GM04503 (cell line): ENCODE measurements at places on chromosomes 11 and 22.

DNA sequence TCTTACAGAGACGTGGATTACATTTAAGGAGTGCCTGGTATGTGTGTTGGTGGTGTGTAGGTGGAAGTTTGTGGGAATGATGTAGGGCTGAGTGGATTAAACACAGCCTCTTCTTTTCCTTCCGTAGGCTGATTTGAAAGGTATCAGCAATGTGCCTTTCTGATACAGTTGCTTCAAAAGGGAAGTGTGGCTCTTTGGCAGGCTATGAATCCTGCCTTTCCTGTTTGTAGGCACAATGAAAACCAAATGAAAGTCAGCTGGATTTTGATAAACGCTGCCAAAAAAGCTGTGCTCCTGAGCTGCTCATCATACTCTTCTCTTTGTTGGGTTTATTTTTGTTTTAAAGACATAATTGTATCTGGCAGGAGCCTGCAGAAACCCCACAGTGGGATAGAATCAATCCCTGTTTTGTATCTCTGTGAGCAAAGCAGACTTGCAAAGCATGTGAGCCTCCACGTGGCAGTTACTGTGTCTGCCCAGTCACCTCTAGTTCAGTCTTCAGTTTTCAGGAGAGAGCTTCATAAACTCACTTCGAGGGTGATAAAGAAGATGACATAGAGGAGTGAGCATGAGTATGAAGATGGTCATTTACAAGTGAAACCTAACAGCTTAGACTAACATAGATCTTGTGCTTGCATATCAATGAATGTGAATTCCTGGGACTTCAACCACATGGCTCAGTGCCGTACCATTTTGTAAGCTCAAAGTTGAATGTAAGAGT lies 655.7 kb upstream of the KIRREL3 start:
- DNase-seq: no peak

- no peak for DNase-seq
Observed at GRCh38 chr11:47389577-47390421, 11.5 kb upstream of the SPI1 start.

- no peak for DNase-seq
Observed at GRCh38 chr11:126308271-126308671, 4.4 kb downstream of the DCPS start.

DNA sequence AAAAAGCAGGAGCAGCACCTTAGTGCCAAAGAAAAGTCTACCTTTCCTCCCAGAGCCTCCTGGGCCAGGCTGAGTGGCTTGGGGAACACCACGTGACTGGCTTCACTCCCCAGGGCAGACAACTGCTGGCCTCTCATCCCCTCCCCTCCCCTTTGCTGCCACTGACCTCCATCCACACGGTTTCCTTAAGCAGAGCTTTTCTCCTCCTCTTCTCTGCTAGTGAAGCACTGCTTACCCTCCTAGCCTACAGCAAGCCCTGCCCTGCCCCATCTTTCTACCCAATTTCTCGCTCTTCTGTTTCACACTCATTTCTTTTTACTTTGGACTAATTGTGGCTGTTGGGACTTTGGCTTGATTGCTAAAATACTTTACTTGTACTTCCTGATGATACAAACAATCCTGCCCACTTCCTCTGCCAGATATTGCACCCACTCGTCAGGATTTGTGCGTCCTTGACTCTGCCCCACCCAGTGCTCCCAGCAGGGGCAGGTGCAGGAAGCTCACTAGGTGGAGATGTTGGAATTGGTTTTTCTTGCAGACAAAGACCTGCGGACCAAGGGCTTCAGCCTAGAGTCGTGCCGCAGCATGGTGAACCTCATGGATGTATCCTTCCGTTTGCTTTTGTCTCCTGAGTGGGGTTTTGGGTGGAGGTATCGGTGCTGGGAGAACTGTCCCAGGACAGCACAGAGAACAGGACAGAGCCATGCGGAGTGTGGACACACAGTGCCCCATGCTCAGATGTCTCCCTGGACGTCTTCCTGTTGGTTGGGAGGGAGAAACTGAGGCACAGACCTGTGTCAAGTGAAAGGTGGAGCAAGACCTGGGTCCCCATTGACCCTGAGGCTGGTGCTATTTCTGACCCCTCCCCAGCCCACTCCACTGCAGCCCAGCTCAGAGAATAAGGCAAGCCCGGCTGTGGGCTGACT lies 27.3 kb downstream of the CAPN1 start:
- DNase-seq: no peak

DNA sequence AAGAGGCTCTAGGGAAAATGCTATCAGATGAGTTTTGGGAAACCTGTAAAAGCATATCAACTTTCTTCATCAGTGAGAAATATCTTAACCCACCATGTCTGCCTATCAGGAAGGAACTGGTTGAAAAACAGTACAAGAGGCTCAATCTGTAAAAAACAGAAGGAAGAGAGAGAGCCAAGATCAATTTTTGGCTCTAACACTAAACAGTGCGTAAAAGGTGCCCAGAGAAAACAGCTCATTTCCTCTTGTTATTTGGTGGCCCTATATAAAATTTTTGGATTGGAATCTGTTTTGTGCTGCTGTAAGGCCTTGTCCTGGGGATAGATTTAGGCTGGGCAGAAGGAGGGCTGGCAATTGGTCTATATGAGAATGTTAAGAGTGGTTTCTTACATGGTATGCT lies 12.1 kb downstream of the MS4A2 start:
- no peak for DNase-seq

DNA sequence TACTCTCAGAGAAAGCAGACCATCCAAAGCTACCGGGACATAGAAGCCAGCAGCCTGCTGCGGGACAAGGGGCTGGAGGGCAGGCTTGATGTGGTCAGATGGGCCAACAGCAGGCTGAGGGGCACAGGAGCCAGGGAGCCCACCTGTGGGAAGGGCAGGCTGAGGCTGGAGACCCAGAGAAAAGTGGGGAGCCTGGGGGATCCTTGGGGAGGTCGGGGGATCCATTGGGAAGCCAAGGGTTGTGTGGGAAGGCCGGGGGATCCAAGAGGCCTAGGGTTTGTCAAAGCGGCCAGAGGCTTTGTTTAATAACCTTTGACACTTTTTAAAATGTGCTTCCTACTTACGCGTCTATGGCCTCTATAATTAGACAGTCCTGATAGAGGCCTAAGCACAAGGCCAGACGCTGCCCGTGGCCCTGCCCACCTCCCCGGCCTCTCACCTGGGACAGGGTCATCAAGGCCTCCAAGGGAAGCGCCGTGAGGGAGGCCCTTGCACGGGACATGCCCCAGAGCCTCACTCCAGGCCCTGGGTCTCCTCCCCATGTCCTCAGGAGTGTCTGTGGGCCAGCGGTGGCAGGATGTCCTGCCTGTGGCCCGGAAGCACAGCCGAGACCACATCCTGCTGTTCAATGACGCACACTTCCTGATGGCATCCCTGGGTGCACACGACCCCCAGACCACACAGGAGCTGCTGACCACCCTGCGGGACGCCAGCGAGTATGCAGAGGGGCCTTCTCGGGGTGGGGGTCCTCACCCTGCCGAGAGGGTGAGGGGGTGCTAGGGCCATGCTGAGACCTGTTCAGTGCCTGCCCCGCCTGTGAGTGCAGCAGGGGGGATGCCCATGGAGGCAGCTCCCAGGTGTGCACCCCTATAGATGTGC lies 8.6 kb upstream of the GTSE1 start:
- no peak for DNase-seq

DNA sequence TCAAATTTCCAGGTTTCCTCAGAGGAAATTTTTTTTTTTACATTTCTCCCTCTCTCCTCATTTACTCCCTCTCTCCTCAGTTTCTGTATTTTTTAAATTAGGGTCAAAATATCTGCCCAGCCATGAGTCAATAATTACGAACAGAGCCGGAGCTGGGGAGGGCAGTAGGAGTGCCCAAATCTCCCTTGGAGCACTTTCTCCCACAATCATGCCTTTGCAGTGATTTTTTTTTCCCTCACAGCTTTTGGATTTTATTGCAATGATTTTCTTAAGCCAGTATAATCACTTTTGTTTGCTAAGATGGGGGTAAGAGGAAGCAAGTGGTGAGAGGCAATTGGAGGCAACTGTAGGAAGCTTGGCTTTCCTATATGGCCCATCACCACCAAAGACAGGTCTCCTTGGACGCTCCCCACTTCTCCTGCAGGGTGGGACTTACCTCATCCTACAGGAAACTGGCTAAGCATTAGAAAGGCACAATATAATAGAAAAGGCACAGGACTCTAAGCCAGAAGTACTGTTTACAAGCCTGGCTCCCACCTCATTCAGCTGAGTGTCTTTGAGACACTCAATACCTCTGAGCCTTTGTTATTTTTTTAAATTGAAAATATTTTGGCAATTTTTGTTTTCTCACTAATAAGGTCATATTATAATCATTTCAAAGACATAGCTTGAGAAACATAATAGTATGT lies 192.6 kb upstream of the PITPNB start:
- DNase-seq: peak; percentile 27

GRCh38 chr22:37284126-37284804 lies 2.0 kb downstream of the CYTH4 start:
- DNase-seq: no peak

DNA sequence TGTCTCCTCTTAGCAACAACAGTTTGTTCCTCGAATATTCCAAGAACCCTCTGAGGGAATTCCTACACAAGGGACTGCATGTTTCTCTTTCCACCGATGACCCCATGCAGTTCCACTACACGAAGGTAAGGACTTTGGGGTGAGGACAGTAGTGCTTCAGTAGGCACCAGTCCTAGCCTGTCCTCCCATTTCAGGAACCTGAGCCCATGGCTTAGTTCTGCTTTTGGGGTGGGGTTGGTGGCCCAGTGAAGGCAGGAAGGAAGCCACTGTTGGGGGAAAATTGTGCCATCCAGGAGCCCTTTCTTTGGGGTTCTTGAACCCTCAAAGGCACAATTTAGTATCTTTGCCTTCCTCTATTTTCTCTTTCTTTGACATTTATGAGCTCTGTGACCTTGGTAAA lies 38.2 kb downstream of the RNF141 start:
- DNase-seq: no peak

DNA sequence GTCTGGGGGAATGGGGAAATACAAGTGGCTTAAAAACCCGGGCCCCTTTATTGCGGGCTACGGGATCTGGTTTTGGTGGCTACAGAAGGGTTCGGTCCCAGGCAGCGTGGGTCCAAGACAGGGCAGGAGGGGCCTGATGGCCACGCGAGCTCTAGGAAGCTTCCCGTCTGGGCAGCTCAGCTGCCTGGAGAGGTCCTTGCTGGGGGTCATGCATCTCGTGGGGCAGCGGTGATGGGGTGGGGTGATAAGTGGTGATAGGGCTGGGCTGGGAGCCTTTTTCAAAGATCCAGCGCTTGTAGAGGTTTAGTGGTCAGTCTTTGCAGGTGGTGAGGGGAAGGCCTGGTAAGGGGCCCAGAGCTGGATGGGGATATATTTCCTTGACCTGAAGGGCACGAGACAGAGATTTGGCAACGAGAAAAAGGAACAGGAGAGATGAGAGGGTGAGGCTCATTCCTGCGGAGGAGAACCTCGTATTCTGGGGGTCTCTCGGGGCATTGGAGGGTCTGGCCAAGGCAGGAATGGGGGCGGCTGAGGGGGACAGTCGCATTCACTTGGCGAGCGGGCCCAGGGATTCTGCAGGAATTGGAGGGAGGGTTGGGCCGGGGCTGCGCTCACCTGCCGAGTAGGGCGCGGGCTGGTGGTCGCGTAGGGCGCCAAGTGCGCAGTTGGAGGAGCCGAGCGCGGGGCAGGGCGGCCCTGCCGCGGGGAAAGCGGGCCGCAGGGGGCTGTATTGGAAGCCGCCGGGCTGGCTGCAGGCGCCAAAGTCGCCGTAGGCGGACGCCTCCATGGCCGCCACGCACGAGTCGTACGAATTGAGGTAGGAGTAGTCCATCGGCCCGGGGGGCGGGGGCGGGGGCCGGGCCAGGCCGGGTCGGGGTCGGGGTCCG lies 560 bp downstream of the PHOX2A start:
- DNase-seq: no peak

DNA sequence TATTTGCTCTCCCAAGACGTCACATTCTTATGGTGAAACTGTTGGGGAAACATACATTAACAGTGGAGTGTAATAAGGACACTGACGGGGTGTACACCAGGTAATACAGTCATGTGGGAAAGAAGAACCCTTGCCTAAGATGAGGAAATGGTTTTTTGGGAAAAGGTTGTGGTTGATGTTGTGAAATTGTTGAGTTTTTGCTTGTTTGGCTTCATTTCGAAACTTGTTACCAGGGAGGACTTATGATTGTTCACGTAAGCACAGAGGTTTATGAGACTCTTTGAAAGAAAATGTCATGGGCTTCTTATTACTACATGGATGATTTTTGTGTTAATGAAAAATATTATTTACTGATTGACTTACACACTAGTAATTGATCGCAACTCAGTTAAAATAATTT lies 16.8 kb downstream of the ANO3 start:
- DNase-seq: no peak

- no peak for DNase-seq
Observed at GRCh38 chr11:68002575-68002937, 1.3 kb downstream of the UNC93B1 start.

DNA sequence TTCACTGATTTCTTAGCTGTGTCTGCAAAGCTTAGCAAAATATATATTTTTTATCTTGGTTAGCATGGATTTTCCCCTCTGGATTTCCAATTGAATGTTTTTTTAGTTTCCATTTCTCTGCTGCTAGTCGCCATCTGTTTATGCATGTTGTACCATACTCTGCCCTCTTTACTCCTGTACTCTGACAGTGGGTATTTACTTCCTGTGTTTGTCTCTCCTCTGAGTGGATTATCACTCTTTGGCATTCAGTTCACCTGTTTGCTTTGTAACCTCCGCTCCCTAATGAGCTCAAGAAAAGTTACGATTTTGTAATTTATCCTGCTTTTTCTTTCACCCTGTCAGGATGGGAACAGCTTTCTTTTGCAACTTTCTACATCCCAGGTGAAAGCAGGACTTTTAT lies 59.1 kb downstream of the PDHX start:
- DNase-seq: no peak

DNA sequence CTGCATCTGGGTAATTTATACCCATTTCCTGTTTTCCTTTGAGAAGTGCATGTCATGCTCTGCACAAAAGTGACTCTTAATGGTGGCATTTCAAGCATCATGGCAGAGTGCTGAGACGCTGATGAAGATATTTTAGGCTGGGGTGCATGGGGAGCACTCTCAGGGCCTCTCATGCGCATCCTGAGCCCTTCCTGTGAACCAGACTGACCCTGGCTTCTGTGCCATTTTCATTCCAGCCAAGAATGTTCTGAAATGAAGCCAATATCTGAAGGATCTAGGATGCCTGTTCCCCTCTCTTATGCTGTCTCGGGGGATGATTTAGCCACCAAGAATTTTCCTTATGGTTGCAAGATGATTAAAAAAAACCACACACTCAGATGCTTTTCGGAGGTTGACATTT lies 61.5 kb downstream of the MIAT start:
- peak; percentile 99 for DNase-seq

- DNase-seq: no peak
Observed at GRCh38 chr11:87820011-87820410, 355.2 kb downstream of the RAB38 start.

GRCh38 chr11:62145261-62145871 lies 21.6 kb downstream of the INCENP start:
- DNase-seq: no peak

- no peak for DNase-seq
Observed at GRCh38 chr22:44783091-44783490, 30.7 kb downstream of the ARHGAP8 start.

- no peak for DNase-seq
Observed at GRCh38 chr11:117371453-117371852, 43.8 kb downstream of the CEP164 start.
